Activated CD4-positive, alpha-beta T cell treated with anti-CD3 and anti-CD28 coated beads, Interleukin-2, amount 50 U/mL, for 48 hours (primary cell): ENCODE measurements at places on chromosomes 7 and 10.

DNA sequence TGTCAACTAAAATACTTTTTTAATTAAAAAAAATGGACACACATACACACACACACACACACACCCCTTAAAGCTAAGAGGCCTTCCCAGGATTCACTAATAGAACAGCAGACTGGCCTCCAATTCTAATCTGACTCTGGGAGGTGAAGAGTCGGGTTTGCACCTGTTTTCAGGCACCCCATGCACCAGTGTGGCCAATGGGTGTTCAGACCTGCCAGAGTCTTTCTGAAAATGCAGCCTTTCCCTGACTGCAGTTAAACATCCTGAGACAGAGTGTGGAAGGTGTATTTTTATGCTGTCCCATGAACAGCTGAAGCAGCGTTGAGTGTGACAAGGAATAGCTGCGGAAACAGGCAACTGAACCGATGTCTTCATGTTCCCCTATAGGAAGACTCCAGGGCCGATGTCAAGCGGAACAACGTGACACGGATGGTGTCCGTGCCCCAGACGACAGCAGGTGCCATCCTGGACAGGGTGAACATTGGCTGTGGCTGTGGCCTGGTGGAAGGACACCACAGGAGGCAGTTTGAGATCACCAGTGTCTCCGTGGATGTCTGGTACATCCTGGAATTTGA, 74.6 kb upstream of the LYZL2 start:
- DNase-seq = no peak

DNA sequence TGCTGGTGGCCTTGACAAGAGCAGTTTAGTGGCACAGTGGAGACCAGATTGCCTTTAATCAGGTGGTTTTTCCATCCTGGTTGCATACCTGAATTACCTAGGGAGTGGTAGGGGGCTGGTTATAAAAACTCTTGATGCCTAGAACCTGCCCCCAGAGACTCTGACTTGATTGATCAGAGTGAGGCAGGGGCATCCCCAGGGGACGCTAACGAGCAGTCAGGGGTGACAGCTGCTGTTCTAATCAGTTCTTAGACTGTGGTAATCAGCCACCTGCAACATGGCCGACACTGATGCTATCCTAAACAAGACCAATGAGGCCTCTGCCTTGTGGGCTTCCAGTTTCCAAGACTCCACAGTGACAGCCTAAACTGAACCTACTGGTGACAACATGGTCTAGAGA, 2.0 kb upstream of the OPALIN start:
- DNase-seq = no peak

- no peak for DNase-seq
Observed at GRCh38 chr7:82247814-82248433, 195.7 kb downstream of the CACNA2D1 start.

GRCh38 chr10:76282061-76283025, 850.9 kb downstream of the LRMDA start:
- no peak for DNase-seq

GRCh38 chr7:128003787-128004186, 27.4 kb downstream of the LRRC4 start:
- no peak for DNase-seq

DNA sequence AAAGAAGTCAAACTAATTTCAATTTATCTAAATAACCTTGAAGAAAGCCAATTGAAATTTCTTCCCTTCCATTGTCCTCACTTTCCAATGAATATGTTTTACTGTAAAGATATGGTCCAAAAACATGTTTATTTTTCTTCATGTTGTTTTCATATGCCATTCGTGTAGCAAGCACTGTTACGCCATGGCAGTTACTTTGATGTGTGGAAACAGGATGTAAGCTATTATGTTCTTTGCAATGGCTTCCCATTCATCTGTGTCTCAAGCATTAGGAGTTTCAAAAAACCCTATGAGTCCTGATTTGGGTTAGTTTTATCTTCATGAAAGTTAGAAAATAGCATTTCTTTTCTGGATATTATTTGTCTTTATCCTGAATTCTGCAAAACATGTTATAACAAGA, 31.0 kb downstream of the GPR141 start:
- no peak for DNase-seq
